ENCODE measurements at places on chromosomes 5 and 9.

DNA sequence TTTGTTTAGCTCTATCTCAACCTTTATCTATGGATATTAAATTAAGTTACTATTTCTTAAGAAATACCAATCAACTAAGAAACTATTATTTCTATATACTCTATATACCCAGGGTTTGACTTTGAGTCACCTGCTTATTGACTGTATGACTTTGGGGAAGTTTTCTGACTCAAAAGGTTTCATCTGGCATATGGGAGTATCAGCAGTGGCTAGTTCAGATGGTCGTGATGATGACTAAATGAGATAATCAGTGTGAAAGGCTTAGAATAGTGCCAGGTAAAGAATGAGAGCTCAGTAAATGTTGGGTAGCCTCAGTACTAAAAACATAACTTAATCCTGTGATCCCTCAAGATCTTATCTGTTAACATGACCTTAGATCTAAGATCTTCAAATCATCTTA, 179.7 kb upstream of the ISL1 start:
- no peak for DNase-seq

GRCh38 chr5:134609232-134609851, 23.3 kb downstream of the SAR1B start:
- peak; percentile 66 for DNase-seq

- DNase-seq = peak; percentile 58
Observed at GRCh38 chr5:10724781-10725507, 36.1 kb downstream of the DAP start.

- DNase-seq = no peak
Observed at GRCh38 chr9:22005702-22006606, 3.2 kb downstream of the CDKN2B start.

- no peak for DNase-seq
Observed at GRCh38 chr5:16735101-16736060, 118.6 kb upstream of the RETREG1 start.

GRCh38 chr9:105475302-105475701, 27.5 kb downstream of the FSD1L start:
- DNase-seq = no peak

DNA sequence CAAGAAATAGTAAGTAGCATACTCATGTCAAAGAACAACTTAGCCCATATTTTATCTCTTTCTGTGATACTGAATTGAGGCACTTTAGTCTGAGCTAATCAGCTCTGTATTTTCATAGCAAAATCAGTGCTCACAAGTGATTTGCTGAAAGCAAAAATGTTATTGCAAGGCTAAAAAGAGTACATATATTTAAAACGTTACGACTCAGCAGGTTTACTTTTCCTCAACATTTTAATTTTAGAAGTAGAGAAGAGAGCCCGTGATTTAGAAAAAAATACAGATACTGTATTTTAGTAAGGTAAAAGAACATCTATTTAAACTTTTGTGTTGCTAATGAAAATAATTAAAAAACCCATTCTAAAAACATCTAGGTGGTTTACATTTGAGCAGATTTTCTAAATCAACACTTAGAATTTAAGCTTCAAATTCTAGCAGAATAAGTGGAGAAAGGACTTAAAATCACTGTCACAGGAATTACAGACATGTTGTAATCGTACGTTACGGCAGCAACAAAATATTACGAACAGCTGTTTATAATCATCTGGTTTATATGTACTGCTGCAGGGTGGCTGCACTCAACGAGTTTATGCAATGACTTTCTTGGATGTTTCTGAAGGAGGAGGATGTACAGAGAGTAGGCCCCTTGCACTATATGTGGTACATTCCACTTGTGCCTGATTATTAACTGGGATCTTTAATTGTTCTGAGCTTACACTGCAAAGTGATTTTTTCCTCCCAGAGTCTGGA, 20.1 kb downstream of the SREK1 start:
- no peak for DNase-seq

- DNase-seq = no peak
Observed at GRCh38 chr9:81906671-81907070, 21.6 kb upstream of the SPATA31D4 start.

DNA sequence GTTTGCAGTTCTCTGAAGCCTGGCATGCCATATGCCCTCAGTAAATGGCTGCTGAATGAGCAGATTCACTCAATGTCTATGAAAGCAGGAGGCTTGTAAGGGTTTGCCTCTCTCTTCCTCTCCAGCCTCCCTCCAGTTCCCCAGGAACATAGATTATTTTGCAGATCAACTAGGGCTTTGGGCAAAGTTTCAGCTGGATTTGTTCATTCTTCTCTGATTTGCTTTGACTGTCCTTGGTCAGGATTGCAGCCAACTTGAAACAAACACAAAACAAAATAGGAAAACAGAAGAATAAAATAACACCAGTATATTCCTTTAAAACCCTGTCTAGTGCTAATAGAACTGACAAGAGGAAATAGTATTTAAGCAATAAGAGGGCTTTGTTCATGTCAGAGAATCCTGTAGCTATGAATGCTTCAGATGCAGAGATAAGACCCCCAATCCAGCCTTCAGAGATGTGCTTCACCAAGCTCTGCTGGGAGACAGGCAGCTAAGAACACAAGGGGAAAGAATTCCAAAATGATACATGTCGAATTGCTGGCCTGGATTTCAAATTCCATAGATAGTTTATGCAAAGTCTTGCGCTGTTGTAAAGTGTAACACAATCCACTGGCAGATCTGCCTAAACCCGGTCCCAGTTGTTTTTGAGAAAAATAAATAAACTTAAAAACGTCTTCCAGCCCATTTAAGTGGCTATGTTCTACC, 174.3 kb downstream of the PAPPA start:
- no peak for DNase-seq

DNA sequence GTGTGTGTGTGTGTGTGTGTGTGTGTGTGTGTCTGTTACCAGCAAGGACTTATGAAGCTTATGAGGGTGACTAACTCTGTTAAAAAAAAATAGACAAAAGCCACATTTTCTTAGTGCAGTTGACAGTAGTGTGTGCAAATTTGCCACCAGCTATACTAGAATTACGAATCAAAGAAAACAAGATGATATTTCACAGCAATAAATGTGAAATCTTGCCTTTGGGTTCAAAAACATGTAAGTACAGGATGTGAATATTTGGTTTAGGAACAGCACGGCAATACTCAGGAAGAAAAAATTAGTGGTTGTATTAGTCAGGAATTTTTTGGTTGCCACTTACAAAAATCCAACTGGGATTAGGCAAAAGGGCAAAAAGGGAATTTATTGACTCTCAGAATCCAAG, 117.4 kb downstream of the NPR3 start:
- no peak for DNase-seq

DNA sequence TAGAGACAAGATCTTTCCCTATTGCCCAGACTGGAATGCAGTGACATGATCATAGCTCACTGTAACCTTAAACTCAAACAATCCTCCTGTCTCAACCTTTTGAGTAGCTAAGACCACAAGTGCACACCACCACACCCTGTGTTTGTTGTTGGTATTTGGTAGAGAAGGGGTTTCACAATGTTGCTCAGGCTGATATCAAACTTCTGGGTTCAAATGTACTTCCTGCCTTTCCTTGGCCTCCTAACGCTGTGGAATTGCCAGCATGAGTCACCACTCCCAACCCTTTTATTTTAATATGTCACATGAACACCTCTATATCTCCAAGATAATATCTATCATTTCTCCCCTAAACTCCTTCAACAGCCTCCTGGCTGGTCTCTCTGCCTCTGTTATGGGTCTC, 719.0 kb downstream of the PTPRD start:
- DNase-seq = no peak

- DNase-seq = peak; percentile 42
Observed at GRCh38 chr5:132557478-132558172, 848 bp downstream of the RAD50 start.

GRCh38 chr5:136037001-136037705, 8.4 kb downstream of the TGFBI start:
- no peak for DNase-seq

DNA sequence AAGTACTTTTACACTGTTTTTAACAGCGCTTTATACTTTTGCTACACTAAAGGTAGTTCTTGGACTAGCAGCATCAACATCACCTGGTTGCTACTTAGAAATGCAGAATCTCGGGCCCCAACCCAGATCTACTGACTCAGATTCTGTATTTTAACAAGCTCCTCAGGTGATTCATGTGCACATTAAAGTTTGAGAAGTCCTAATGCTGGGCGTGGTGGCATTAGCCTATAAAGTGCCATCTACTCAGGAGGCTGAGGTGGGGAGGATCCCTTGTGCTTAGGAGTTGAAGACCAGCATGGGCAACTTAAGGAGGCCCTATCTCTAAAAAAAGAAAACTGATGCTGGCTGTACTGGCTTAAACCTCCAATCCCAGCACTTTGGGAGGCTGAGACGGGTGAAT, 26.7 kb downstream of the TMEM252 start:
- no peak for DNase-seq

DNA sequence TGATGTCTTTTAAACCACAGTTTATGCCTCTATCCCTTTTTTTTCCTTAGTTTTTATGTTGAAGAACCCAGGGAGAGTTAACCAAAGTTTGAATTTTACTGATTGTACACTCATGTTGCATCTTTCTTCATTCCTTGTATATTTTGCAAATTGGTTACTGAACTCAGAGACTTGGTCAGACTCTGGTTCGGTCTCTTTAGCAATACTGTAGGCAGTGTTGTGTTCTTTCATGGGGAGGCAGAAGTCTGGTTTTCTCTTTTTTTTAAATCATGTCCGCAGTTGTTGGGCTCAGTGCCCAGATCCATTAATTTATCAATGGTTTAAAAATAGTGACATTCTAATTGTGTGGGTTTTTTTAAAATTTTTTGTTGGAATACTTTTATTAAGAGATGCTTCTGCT, 23.4 kb downstream of the UBE2R2 start:
- DNase-seq = no peak

- no peak for DNase-seq
Observed at GRCh38 chr9:4530375-4530774, 40.1 kb downstream of the SLC1A1 start.

GRCh38 chr9:68653141-68653595, 51.9 kb upstream of the PIP5K1B start:
- no peak for DNase-seq

GRCh38 chr5:136819526-136820302, 454.4 kb upstream of the TRPC7 start:
- no peak for DNase-seq

GRCh38 chr5:154189819-154190594, 526 bp upstream of the GALNT10 start:
- peak; percentile 63 for DNase-seq

GRCh38 chr9:126638571-126639132, 24.9 kb downstream of the LMX1B start:
- peak; percentile 64 for DNase-seq

- DNase-seq = no peak
Observed at GRCh38 chr5:149403923-149404745, 25.0 kb upstream of the IL17B start.

- no peak for DNase-seq
Observed at GRCh38 chr5:115456056-115456455, 88.5 kb downstream of the FEM1C start.

GRCh38 chr5:25295067-25295466, 650.3 kb upstream of the CDH10 start:
- DNase-seq = no peak

GRCh38 chr5:31496891-31497290, 35.0 kb downstream of the DROSHA start:
- DNase-seq = no peak

- no peak for DNase-seq
Observed at GRCh38 chr9:79974806-79975422, 403.1 kb downstream of the TLE4 start.

- no peak for DNase-seq
Observed at GRCh38 chr9:105541838-105542237, 16.1 kb upstream of the FKTN start.

- no peak for DNase-seq
Observed at GRCh38 chr5:138807182-138807581, 54.0 kb downstream of the CTNNA1 start.

DNA sequence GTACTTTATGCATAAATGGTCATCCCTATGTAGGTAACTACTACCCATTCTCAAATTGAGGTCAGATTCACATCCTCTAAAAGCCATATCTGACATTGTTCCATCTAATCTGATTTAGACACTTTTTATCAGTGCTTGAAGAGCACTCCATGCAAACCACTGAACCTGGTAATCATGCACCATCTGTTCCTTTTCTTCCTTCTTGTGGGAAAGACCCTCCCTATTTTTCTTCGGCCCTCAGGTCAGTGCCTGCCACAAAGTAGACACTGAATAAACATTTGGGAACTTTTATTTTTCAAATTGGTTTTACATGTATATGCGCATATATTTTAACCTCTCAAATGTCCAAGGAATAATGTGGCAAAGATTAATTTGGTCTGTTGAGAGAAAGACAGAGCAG, 26.0 kb upstream of the PDE4D start:
- peak; percentile 86 for DNase-seq

DNA sequence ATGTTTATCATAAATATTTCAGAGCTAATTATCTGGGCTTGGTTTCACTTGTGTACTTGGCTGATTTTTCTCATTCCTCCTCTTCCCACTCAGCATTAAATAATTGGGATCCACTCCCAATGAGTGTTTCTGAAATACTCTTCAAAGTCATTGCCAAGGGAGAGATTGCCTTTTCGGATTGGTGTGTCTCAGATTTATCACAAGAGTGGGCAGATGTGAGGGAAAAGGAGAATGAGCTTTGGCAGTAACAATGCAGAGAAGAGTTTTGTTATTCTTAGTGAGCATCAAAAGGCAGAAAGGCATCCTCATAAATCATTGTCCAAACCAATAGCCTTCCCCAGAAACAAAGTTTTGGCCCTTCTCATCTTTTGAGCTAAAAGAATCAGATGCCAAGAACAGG, 79.2 kb downstream of the SEMA5A start:
- DNase-seq = no peak

- peak; percentile 79 for DNase-seq
Observed at GRCh38 chr9:101791938-101792337, 53.5 kb upstream of the GRIN3A start.

DNA sequence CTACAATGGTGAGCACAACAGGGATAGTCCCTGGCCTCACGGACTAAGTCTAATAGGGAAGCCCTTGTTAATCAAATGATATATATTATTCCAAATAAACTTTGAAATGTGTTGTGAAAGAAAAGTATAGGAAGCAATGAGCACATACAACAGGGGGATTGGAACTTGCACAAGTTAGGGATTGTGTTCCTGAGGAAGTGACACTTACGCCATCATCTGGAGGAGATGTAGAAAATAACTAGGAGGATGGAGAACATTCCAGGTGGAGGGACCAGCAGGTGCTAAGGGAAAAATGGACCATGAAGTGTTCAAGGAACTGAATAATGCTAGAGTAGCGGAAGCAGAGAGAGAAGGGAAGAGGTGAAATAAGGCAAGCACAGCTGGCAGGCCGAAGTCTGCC, 18.8 kb upstream of the RPS23 start:
- DNase-seq = peak; percentile 9

DNA sequence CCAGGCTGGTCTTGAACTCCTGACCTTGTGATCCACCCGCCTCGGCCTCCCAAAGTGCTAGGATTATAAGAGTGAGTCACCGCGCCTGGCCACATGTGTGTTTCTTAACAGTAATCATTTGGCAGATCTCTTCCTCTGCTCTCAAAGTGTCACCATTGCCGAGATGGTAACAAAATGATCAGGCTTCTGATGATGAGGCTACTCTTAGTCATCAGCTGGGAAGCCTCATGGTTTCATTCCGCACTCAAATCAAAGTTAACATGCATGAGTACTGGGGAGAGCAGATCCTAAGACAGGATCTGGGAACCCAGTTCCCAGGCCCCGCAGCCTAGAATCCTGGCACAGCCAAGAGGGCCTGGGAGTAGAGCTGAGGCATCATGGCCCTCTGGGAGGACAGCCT, 27.4 kb downstream of the BARHL1 start:
- DNase-seq = no peak

GRCh38 chr5:135375040-135375793, 23.8 kb downstream of the MACROH2A1 start:
- DNase-seq = no peak

Measured in NCI-H524 (cell line).